ENCODE measurements at places on chromosomes 5 and 9.

GRCh38 chr5:32355686-32356085 is 42.9 kb upstream of the MTMR12 start:
- DNase-seq: no peak

- no peak for DNase-seq
These were observed 7.7 kb downstream of the AHRR start for GRCh38 chr5:329121-329735.

GRCh38 chr9:128552153-128552743 is at the start of gene SPTAN1:
TSS of gene SPTAN1 (plus strand) at chr9:128552587. CDS start at chr9:128566741, 14,154 bp downstream.
- DNase-seq: peak; percentile 87

- no peak for DNase-seq
These were observed 586.9 kb downstream of the RAB3C start for GRCh38 chr5:59169768-59170150.

DNA sequence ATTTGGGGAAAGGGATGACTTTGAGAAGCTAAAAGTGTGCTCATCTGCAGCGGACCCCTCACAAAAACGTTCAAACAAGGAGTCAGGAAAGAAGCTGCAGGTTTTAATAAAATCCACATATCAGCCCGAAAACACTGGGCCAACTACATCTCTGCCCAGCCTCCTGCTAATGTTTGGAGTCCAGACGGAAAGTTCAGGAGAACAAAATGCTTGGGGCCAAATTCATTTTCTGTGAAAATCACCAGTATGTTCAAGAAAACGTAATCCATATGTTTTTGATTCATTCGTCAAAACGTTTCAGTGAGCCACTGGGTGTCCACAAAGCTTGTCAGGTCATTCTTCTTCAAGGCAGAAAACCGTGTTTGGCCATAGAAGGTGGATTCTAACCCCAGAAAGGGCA is 87.5 kb upstream of the GAS1 start:
- DNase-seq: peak; percentile 63

- no peak for DNase-seq
These were observed 12.5 kb downstream of the TRIP13 start for GRCh38 chr5:905139-905642.

DNA sequence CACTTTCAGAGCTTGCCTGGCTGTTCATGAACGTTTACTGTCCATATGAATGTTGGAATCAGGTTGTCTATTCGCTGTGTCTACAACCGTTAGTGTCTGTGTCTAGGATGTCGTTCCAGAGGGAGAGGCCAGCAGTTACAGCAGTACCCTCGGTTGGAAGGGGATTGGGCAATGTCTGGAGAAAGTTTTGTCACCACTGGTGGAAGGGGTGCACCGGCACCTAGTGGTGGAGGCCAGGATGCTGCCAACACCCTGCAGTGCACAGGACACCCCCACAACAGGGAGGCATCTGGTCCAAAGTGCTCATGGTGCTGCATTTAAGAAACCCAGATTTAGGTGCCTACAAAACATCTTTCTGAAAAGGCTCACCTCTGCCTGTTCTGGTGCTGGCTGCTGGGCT is 220.7 kb downstream of the FANCC start:
- DNase-seq: no peak

- no peak for DNase-seq
These were observed 104.3 kb downstream of the ZNF608 start for GRCh38 chr5:124642151-124642550.

DNA sequence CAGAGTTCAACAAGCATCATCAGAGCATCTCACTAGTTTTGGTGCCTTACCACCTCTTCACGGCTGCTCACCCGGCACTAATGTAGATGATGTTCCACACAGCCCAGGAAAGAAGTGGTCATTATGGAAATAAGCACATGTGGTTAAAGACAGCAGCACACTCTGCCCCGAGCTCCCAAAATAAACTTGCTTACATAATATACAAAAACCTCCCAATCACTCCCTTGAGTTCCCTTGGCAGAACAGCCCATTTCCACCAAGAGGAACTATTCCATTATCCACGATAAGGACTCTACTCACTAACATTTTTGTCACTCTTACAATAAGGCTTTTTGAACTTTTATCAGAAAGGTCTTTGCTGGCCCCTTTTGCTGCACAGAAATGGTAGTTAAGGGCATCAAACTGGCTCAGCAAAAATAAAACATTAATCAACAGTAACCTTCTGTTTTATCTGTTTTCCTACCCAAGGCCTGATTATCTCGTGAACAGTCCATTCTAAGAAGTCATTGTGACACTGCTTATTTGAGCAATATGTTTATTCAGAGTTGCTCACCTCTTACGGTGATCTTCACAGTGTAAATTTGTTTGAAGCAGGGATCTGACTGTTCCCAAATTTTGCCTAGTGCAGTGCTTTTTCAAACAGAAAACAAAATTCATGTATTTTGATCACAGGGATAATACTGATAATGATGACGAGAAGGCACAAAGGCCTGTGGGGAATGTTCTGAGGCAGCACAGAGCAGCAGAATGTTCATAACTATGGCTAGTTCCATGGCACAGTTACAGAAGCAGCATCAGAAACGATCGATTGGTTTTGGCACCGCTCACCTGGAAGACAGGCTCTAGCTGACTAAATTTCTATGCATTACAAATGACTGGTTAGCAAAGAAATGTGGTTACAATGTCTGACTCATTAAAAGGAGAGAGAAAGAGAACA is 399.8 kb upstream of the PIK3R1 start:
- peak; percentile 80 for DNase-seq

GRCh38 chr9:20659474-20659967 is 24.5 kb upstream of the FOCAD start:
- DNase-seq: no peak

DNA sequence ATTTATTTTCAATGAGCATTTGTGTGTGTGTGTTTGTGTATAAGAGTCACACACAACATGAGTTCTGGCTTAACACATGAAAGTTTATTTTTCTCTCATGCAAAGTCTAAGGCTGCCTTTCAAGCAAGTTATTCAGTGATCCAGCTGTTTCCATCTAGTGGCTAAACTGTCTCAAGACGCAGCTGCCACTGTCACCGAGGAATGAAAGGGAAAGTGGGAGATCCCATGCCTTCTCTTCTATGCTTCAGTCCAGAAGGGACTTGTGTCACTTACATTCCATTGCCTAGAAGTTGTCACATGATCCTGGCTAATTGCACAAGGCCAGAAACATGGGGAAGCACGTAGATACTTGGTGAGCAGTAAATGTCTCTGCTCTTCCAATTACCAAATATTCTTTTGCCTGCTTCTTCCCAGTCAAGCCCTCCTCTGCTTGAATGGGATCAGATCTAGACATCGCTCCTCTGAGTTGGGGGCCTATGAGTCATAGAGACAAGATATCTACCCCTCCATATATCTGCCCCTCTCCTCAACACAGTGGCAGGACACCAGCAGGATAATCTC is 30.4 kb upstream of the SLIT3 start:
- no peak for DNase-seq

DNA sequence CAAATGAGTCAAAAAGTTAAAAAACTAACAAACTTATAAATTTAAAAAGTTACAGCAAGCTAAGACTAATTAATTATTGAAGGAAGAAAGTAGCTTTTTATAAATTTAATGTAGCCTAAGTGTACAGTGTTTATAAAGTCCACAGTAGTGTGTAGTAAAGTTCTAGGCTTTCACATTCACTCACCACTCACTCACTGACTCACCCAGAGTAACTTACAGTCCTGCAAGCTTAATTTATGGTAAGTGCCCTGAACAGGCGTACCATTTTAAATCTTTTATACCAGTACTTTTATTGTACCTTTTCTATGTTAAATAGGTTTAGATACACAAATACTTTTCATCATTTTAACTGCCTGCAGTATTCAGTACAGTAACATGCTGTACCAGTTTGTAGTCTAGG is 80.0 kb upstream of the C9orf72 start:
- no peak for DNase-seq

DNA sequence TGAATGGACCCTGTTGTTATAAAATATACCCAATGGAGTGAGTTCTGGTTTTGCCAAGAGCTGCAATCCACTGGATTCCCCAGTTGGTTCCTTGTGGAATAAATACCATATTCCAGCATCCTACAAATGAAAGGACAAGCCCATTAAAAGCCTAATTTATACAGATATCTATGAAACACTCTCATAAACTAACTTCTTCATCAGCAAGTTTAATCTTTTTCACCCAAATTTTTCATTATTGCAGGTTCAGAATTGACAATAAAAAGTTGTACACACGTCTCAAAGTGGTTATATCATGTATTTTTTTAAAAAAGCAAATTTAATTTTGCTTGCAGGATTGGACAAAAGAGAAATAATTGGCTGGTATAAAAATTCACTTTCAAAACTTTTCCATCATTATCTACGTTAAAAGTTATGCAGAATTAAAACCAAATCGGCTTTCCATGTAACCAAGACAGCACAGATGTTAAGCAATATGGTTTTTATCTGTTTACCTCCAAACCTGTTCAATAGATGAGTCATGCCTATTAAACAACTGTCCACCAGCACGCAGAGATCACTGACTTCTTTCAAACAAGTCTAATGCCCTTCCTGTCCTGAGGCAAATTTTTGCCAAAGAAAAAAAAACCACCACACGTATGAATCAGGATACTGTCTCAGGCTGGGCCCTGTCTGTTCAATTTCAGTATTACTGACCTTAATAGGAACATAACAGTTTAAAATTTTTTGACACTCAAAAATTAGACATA is 42.5 kb downstream of the CEMIP2 start:
- DNase-seq: peak; percentile 62

GRCh38 chr5:39175273-39175955 is 43.9 kb downstream of the FYB1 start:
- no peak for DNase-seq

DNA sequence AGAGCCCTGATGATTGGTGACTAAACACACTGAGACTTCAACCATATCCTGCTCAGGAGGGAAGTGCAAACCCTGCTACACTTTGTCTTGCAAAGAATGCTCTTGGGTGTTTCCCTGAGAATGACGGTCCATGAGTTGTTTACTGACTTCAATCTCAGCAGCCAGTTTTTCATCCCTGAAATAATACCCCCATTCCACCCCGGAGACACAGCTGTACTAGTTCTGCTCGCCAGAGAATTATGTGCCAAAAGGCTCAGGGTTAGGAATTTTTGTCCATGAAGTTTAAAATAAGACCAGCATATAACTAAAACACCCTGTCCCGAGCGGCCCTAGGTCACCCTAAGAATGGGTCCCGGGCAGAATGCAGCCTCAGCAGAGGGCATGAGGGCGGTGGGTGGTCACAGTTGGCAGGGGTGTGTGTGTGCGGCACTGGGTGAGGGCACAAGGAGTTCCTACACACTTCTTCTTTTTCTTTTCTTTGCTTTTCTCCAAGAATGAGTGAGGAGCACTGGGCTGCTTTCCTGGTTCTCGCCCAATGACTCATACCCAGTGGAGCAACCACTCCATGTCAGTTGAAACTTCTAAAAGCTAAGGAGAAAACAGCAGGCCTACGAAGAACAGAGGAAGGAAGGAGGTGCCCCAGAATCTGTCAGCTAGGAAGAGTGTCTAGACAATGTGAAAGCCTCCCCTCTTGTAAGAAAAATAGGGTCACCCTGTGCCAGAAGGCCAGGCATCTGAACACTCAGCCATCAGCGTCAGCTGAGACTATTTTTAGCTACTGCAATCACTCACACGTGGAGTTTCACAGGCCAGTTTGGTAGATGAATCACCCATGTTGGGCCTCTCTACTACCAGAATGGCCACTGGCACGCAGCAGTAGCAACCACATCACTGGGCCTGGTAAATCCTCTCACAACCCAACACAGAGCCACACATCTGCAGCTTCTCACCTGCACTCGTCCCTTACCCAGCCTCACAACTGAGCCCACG is 105.9 kb downstream of the DPYSL3 start:
- peak; percentile 97 for DNase-seq

DNA sequence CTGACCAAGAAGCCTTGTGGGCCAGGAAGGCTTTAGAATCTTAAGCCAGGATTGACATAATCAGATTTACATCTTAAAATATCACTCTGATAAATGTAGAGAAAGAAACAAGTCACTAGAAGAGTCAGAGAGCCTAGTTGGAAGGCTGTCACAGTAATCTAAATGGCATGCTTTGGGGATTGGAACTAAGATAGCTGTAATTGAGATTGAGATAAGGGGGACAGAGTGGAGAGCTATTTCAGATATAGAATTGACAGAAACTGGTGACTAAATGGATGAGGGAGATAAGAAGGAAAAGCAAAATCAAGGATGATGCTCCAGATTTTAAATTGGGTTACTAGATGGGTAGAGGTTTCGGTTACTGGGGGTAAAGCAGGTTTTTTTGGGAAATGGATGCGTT is 100.5 kb downstream of the XRCC4 start:
- no peak for DNase-seq

DNA sequence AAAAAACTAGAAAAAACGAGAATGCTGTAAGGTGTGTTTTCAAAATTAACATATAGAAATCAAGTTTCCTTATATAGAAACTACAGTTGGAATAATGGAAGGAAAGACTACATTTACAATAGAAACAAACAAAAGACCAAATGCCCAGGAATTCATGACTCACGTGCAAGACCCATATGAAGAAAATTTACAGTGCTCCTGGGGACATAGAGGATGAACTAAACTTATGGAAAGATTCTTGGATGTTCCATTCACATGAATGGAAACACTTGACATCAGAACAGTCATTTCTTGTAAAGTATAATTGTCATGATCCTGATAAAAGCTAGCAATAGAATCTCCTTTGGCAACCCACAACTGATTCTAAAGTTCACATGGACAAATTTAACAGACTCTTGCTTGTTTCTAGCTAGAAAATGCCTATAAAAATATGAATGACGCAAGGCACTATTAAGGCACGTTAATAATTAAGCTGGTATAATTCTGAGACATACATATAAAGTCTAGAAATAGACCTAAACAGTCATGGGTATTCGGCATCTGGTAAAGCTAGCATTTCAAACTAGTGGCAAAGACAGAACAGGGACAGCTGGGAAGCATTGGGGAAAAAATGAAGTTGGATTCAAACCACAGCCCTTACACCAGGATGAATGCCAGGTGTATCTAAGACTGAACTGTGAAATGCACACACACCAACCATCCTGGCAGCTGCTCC is 5.1 kb upstream of the ZFP62 start:
- DNase-seq: peak; percentile 14

GRCh38 chr5:135377751-135378680 is 21.0 kb downstream of the MACROH2A1 start:
- DNase-seq: no peak

DNA sequence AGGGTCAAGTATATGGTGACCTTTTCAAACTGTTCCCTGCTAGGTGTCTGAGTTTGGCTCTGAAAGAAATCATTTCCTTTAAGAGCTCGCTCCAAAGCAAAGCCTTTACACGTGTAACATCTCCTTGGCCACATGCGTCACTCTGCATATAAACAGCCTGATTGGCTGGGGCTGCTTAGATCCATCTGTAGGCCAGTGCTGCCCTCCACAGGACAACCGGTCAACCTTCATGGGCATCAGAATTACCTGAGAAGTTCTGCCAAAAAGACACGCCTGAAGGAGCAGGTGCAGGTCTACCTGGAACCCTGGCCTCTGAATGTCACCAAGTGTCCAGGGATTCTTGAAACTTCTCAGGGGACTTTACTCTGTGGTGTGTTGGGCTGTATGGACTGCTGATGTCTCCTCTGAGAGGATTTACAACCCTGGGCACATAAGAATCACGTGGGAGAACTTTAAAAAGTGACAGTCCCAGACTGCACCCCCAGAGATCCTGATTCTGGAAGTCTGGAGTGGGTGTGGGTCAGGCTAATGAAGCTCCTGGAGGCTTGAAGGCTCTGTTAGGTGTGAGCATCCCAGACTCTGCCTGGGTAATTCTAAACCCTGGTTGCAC is 497.6 kb downstream of the GADD45G start:
- peak; percentile 85 for DNase-seq

GRCh38 chr5:15995341-15996052 is 184.1 kb downstream of the MARCHF11 start:
- DNase-seq: peak; percentile 55

- no peak for DNase-seq
These were observed 16.3 kb upstream of the MAML1 start for GRCh38 chr5:179716286-179716685.

GRCh38 chr5:154794525-154795234 is 39.5 kb downstream of the LARP1 start:
- DNase-seq: no peak

All from fibroblast of upper back skin (primary cell).